Urinary bladder (tissue), 4 donors: ENCODE measurements at places on chromosomes 1 and 21. TPM values are rescaled to one million over a fixed set of nuclear protein-coding genes. Genes with fewer than 3 reads are reported as not detected.

SYCP1 gene
- total RNA-seq, result not detected

SELP gene
- 13.1 TPM for total RNA-seq

ALG14 gene
- 4.4 TPM for total RNA-seq

RAVER2 gene
- 25.7 TPM for total RNA-seq

SLAMF9 gene
- total RNA-seq, result not detected
